Suppressor macrophage treated with lipopolysaccharide for 4 hours (primary cell): ENCODE measurements at places on chromosomes 12 and 14.

- DNase-seq = no peak
Measured at GRCh38 chr14:103286968-103287850, 46.8 kb upstream of the EIF5 start.

DNA sequence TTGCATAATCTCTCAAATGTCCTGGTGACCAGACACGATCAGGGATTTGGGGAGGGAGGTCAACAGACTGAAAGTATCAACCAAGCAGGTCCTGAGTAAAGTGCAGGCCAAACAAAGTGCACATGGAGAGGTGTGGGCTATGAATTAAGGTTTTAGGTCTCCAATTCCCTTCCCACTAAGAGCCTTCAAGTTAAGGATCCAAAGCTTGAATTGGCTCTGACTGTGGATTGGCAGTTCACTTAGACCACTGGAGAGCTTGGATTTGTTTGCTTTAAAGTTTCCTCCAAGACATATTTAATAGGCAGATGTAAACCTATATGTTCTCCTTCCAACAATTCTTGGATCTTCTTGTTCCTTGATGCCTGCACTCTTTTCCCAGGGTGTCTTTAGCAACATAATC lies 129.6 kb upstream of the IGF1 start:
- DNase-seq = no peak

DNA sequence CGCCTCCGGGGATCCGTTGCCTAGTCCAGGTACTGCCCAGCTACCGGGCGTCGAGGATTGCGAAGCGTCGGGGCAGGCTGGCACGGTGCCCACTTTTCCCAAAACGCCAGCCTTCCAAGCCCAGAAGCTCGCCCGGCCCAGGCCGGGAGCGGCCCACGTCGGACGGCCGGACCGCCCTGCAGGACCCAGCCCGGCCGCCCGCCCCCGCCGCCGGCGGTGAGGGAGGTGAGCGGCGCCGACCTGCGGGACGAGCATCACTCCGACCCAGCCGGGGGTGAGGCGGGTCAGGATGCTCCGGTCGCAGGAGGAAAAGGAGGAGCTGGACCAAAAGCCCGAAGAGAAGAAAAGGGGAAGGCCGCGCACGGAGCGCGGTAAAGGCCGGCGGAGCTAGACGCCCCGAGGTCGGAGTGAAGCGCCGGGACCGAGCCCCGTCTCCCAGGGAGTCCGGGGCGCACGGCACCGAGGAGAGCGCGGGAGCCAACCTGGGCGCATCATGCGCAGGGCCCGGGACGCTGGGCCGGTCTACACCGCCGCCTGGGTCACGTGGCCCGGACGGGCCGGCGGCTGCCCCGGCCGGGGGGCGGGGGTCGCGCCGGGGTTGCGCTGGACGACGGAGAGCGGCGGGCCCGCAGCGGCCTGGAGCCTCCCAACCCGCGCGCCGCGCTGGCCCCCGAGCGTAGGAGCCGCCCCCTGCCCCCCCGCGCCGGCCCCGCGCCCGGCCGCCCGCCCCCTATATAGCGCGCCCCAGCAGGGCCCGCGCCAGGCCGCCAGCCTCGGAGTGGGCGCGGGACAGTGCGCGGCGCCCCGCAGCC lies at the start of gene AQP5:
Gene AQP5 (plus strand): TSS at position 762 of the 812 bp plus-strand sequence. CDS start 146 bp downstream, outside the sequence.
- no peak for DNase-seq

GRCh38 chr12:102331419-102331818 lies 133.8 kb upstream of the PMCH start:
- no peak for DNase-seq

- DNase-seq = no peak
Measured at GRCh38 chr12:52151153-52151836, 40.5 kb downstream of the KRT80 start.

GRCh38 chr14:68210729-68211299 lies 391.2 kb downstream of the RAD51B start:
- peak; percentile 97 for DNase-seq

- no peak for DNase-seq
Measured at GRCh38 chr12:16636435-16637055, 30.6 kb upstream of the LMO3 start.

- peak; percentile 98 for DNase-seq
Measured at GRCh38 chr14:69716478-69717187, 50.3 kb upstream of the SRSF5 start.

- no peak for DNase-seq
Measured at GRCh38 chr12:88411689-88412088, 168.6 kb downstream of the KITLG start.

DNA sequence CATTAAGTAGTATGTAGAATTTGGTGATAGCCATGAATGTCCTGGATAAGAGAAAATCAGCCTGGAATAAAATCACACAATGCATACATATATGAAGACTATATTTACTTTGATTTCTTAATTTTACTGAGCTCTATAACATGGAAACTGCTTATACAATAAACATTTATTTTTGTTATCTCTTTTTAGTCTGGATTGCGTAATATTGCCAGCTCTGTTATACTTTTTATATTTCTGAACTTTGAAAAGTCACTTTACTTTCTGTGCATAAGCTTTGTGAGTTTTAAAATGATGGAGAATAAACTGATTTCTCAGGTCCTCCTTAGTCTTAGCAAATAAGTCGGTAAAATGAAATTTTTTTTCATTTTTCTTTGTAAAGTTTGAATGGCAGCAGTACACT lies 19.2 kb upstream of the ABCD2 start:
- no peak for DNase-seq

DNA sequence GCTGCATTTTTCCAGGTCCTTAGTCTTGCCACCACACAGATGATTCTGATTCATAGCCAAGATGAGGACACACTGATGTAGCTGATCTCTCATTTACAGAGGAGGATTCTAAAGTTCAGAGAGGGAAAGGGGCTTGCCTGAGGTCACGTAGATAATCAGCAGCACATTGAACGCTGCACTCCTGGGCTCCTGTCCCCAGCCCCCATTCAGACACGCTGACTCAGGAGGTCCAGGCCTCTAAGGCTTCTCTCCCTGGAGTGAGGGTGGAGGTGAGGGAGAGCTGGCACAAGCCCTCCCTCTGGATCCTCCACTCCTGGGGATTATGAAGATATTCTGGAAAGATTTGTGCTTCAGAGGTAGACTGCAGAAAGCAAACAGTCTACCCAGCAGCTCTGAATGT lies 10.3 kb downstream of the NFATC4 start:
- DNase-seq = no peak

DNA sequence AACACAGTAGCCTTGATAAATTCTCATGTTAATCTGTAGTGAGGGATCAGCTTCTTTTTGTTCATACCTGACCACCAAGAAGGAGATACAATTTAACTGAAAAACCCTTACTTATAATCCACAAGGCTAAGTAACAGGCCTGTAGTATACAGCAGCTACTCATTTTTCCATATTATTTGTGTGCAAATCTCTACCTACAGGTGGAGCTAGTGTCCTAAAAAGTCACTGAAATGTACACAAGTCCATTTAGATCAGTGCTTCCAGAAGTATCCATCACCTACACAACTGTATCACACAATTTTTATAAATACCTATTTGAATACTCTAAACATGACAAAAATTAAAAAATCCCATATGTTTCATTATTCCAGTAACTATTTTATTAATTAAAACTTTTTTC lies 173.2 kb downstream of the SLC35F4 start:
- peak; percentile 8 for DNase-seq

DNA sequence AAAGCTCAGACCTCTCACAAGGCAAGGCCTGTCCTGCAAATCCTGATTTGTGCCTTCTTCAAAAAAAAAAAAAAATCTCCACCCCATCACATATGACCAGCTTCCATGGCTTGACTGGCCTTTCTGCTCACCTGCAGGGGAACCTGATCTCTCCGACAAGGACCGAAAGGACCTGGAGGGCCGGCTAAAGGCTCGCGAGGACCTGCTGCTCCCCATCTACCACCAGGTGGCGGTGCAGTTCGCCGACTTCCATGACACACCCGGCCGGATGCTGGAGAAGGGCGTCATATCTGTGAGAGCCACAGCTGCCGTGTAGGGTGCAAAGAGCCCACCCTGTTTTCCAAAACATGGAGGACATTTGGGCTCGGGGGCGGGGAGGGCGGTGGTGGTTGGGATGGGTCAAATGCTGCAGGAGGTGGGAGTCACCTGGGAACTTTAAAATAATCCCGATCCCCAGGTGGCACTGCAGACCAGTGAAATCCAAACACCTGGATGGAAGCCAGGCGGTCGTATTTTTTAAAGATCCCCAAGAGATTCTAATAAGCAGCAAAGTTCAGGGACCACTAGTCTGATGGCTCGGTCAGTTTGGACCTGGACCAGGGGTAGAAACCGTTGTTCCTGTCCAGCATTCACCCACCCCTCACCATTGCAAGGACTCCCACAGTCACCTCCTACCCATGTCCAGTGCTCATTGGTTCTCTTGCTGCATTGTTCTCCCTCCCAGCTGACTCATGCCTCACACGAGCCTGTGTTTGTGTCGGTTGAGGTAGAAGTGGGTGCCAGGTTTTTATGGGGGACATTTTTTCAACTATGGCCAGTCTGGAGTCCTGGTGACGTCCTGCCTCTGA lies 44.8 kb downstream of the FOXN4 start:
- peak; percentile 59 for DNase-seq

DNA sequence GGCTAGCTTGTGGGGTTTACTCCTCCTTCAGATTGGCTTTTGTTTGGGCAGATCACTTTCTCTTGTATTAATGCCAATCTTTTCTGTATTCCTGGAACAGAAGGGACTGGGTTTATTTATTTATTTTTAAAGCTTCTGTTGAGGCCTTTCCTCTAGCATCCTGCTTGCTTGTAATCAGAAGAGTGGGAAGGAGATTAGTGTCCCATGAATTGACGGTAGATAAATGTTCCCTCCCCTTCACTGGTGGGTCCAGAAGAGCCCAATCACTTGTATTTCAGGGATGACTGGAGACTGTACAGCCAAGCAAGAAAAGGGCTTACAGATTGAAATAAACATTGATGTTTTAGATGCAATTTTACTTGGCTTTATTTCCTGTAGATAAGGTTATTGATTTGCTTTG lies 71.0 kb downstream of the LIN52 start:
- DNase-seq = no peak

- no peak for DNase-seq
Measured at GRCh38 chr12:58364389-58365086, 423.2 kb downstream of the ATP23 start.

GRCh38 chr12:91538418-91538817 lies 355.8 kb upstream of the DCN start:
- no peak for DNase-seq

GRCh38 chr12:53099071-53099882 lies 1.8 kb downstream of the IGFBP6 start:
- peak; percentile 87 for DNase-seq

- DNase-seq = no peak
Measured at GRCh38 chr12:12141000-12141399, 70.3 kb downstream of the BCL2L14 start.

GRCh38 chr12:2958432-2959191 lies 585 bp upstream of the TEAD4 start:
- no peak for DNase-seq
